ENCODE measurements at places on chromosomes 1 and 21.

DNA sequence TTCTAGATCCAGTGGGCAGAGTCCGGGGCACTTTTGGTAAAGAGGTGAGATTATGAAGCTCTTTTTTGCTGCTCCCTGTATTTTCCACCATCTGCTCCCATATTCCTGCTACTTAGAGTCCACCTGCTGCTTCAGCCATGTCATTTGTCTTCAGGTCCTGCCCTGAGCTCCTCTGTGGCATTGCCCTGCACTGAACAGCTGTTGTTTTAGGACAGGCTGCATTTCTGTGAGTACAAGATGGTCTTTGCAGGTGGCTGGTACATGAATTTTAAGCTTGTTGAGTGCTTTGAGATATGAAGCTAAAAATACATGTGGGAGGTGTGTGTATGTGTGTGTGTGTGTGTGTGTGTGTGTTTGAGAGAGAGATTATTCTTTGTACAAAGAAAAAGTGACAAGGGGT lies 21.9 kb downstream of the MT1HL1 start:
- no peak for DNase-seq

- DNase-seq = no peak
Measured at GRCh38 chr1:77271852-77272580, 9.8 kb upstream of the AK5 start.

DNA sequence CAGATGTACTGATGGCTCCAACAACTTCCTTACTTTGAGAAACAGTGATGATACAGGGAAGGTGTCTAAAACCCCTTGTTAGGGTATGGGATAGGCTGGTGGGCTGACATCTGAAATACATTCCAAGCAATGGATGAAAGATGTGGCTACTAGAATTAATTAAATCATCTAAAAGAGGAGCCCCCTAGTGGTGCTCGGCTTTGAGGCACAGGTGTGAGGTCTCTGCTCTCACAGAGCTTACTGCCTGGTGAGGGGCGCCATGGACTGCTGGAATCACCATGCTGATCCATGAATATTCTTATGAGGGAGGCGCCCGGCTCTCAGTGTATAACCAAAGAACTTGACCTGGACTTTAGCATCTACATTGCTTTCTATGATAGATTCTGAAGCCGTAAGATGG lies 48.5 kb downstream of the GNG4 start:
- DNase-seq = no peak

GRCh38 chr1:202275061-202275770 lies 66.5 kb downstream of the UBE2T start:
- DNase-seq = no peak

- DNase-seq = no peak
Measured at GRCh38 chr1:111827946-111828345, 72.2 kb downstream of the DDX20 start.

GRCh38 chr21:41483415-41483814 lies 24.5 kb downstream of the TMPRSS2 start:
- DNase-seq = no peak

DNA sequence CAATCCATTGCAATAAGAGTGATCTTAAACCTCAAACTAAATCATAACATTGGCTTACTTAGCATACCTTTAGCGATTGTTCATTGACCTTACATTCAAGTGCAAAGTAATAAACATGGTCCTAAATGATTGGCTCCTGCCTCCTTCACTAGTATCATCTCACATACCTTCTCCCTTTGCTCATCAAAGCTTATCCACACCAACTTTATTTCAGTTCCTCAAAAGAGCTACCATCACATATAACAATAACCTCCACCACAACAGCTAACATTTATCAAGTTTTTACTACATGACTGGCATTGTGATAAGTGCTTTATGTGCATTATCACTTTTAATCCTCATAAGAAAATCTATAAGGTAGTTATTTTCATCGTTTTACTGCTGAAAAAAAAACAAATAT lies 198.8 kb downstream of the COL24A1 start:
- DNase-seq = no peak

- DNase-seq = no peak
Measured at GRCh38 chr1:35281565-35281964, 13.1 kb downstream of the ZMYM4 start.

DNA sequence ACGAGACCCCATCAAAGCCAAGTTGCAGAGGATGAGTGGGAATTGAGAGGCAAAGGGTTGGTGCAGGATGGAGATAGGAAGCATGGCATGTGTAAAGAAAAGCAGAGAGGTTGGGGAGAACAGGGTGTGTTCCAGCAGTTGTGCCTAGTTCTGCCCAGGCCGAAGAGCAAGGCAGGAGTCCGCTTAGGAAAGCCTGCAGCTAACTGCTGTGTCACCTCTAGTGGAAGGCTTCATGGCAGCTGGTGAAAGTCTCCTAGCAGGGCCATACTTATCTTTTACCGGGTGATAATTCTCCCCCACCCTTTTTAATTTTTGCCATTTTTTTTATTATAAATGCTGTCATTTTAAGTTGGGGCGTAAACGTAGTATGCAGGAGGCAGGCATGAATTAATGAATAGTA lies 93.6 kb downstream of the NFIA start:
- DNase-seq = no peak

- DNase-seq = no peak
Measured at GRCh38 chr1:159197561-159198557, 6.8 kb upstream of the ACKR1 start.

- no peak for DNase-seq
Measured at GRCh38 chr1:226597616-226598454, 49.3 kb downstream of the STUM start.

DNA sequence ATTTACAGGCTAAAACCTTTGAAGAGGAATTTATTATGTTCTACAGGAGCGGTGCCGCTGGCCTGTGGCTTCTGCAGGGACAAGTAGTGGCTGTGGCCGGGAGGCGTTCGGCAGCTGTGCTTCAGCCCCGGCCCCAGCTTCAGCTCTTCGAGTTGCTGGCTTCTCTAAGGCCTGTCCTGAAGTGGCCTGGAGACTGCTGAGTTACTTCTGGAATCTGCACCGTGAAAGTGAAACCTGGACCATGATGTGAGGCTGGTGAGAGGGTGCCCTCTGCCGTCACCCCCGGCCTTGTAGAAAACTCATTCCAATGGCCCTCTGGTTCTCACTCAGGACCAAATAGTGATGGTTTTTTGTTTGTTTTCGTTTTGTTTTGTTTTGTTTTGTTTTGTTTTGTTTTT lies 48.1 kb downstream of the PRKCZ start:
- DNase-seq = no peak

DNA sequence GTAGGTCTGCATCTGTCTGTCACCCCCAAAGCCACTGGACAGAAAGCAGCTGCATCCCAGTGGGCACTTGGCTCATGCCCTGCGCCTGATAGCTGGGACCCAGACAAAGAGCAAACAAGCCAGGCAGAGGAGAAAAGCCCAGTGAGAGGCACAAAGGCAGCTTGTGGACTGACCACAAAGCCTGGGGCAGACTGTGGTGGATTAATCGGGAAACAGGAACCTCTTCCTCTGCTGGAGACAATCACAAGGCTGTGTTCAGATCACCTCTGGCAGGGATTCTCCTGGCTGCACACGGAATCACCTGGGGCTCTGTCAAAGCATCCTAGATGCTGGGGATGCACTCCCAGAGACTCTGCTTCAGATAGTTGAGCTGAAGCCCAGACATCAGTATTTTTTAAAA lies 15.2 kb upstream of the GJB5 start:
- DNase-seq = no peak

DNA sequence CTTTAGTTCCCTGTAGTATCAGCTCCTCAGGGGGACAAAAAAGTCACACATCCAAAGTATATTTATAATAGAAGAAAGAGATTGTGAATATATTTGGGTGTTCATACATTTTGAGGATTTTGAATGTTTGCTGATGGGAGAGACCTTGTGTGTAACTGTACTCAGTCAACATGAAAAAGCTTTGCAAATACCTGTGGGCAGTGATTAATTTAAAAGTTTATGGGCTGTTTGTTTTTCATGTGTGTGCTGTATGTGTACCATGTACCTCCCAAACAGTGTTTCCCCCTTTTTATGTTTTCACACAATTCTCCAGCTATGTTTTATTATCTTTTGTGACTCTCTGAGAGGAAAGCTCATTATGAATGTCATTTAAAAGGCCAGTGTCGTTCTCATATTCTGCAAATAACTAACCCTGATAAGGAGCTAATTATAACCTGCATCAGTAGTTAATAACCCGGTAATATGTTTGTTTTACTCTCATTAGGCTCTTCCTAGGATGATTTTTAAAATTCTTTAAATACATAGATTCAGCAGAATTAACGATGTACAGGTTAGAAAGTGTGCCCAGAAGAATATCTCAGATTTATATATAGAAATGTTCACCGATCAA lies 271.5 kb downstream of the NFIA start:
- DNase-seq = no peak

DNA sequence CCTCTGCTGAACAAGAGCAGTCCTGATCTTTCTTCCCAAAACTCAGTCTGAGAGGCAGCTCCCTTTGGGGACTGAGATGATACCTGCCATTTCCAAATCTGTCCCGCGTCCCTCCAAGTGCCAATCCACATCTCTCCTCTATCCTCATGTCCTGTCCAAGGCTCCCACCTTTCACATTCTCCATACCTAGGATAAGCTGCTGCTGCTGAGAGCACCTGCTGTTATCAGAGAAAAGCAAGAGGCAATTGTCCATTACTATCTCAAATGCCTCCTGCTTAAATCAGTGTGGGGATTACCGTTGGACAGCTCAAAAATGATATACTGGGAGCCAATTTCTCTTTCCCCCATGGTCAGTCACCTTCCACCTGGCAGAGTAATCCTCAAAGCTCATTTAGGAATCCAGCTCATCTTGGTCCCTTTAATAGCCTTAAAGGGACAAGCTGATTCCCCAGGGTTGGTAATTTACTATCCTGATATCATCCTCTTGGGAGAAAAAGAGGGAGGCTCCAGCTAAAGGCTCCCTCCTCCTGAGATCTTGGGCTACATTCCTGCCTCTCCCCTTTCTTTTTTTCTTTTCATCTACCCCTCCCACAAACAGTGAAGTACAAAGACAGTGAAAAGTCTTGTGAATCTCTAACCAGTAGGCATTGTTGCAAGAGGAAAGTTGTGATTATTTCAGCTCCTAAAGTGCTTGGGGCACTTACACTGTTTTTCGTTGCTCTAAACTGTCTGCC lies 278.1 kb upstream of the CAMK1G start:
- no peak for DNase-seq

DNA sequence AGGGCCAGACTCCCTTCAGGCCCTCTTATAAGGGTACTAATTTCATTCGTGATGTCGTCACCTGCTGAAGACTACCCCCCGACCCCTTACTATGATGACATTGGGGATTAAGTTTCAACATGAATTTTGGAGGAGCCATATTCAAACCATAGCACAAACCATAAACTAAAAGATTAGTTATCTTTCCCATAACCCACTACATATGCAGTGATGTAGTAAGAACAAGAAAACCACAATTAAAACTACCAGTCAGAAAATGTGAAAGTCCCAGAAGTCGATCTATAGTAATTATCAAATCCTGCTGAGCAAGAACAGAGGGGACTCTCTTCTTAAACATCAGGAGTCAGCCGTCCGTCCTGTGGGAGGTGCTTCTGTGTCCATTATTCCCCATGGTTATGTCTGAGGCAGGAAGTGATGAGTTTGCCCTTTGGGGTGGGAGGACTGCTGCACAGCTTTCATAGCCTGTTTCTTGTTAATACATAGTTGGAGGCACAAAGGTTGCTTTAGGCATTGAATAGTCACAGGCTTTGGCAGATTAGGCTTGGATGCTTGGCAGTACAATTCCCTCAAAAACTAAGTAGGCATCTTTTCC lies 35.9 kb upstream of the PTGFRN start:
- no peak for DNase-seq

DNA sequence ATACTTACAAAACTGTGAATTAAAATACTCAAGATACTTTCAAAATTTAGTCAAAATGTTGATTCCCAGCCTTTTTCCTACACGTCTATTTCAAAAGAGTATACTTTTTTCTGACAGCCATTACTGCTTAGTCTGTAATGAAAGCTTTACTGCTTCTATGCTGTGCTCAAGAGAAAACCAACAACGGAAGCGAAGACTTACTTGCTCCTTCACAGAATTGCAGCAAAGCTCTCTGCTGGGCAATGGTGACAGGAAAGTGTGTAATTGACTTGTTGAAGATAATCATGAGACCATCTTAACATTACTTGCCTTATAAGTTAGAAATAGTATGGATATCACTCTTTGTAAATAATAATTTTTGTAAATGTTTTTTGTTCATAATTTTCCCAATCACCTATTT lies 1.7 kb upstream of the DYNLT5 start:
- DNase-seq = no peak

DNA sequence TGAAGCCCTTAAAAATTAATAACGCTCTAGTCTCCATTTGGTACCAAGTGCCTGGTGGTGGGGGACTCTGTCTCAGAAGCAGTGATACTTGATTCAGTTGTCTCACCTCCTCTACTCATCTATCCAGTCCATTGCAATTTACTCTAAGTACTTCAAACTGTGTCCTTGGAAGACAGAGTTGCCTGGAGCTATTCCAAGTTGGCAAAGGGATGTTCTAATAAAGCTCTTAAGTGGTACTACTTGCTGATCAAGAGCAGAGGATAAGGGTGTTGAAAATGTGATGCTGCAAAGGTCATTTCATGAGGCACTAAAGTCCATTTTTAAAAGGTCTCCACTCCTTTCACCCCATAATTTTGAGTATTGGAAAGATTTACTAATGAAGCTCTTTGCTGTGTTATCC lies 142.2 kb downstream of the NFIA start:
- DNase-seq = no peak

- no peak for DNase-seq
Measured at GRCh38 chr1:166814611-166815010, 24.7 kb upstream of the POGK start.

DNA sequence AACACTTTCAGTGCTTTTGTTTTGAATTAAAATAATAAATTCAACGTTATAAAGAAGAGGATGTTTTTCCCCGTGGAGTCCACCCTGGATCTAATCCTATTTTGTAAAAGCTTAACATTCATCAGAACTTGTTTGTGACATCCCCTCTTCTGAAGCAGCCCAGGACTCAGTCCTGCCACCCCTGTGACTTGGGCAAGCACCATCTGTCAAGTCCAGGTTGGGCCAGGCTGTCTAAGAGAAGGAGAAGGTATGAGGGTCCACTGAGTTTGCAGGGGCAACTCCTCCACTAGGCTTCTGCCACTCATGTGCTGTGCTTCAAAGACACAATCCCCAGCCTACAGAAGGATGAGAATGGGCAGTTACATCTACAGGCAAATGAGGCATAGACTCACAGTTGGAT lies 59.7 kb downstream of the MT1HL1 start:
- DNase-seq = no peak

DNA sequence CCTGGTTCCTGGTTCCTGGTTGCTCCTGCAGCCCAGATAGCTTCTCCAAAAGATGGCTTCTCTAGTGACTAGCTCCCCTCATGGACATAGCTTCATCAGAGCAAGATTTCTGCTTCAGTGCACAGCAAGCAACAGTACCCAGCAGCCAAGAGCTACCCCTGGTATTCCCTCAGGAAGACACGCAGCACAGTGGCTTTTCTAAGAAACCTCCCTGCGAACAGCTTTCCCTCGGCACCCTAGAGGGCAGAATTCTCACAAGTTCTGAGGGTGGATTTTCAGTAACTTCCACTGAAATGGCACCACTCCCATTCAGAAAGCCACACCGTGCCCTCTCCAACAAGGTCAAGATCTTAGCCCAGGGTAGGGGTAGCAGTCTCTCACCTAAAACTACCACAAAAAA lies 128.2 kb downstream of the EIF4G3 start:
- no peak for DNase-seq

GRCh38 chr21:21046063-21046462 lies 47.9 kb downstream of the NCAM2 start:
- DNase-seq = no peak

GRCh38 chr1:172162236-172162635 lies 258.2 kb upstream of the C1orf105 start:
- no peak for DNase-seq
